ENCODE measurements at places on chromosomes 7 and 10.
A peak's percentile ranks its signal among the peaks of the same experiment; 100 is the strongest.

DNA sequence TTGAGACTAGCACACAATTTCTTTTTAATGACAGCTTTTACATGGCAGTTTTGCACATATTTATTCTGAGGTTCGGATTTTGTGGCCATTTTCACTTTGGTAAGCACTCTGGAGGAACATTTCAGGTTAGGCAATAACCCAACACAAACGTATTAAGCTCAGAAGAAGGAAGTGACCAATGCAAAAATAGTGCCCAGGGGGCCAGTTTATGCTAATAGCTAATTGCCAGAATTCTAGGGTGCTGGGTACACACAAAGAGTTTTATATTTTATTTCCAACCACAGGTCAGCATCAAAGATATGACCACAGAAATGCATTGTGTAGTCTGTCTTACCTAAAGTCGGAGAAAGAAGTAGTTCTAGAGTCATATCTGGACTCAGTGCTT is 8.4 kb upstream of the AGR2 start:
- DNase-seq: no peak

DNA sequence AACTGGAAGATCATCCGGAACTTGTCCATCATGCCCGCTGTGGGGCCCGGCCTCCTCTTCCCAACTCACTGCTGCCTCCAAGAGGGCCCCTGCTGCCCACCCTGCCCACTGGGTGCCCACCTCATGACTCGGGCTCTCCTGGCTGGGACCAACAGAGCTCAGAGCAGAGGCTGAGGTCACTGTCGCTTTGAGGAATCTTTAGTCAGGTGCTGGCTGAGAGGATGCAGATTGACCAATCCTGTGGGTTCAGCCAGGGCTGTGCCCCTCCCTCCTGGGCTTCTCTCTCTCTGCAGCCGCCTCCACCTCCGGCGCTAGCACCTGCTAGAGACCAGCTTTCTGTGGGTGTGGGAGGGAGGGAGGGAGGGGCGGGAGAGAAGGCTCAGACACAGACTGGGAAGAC is at the start of gene CALHM1:
Gene CALHM1, minus strand, starts transcription at position 181 of the 400 bp plus-strand sequence. Its CDS starts 149 bp downstream, at position 32.
- DNase-seq: peak; percentile 3

DNA sequence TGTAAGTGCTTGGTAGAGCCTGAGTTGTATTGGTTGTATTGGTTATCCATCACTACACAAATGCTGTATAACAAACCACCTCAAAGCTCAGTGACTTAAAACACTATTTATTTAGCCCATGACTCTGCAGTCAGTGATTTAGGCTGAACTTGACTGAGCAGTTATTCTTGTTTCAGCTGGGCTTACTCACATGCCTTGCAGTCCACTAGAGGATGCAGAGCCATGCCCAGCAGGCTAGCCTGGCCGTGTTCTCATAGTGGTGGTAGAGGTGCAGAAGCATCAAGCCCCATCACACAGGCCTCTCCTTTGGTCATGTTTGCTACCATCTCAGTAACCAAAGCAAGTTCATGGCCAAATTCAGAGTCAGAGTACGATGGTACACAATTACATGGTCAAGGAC is 43.9 kb downstream of the LUC7L2 start:
- DNase-seq: no peak

DNA sequence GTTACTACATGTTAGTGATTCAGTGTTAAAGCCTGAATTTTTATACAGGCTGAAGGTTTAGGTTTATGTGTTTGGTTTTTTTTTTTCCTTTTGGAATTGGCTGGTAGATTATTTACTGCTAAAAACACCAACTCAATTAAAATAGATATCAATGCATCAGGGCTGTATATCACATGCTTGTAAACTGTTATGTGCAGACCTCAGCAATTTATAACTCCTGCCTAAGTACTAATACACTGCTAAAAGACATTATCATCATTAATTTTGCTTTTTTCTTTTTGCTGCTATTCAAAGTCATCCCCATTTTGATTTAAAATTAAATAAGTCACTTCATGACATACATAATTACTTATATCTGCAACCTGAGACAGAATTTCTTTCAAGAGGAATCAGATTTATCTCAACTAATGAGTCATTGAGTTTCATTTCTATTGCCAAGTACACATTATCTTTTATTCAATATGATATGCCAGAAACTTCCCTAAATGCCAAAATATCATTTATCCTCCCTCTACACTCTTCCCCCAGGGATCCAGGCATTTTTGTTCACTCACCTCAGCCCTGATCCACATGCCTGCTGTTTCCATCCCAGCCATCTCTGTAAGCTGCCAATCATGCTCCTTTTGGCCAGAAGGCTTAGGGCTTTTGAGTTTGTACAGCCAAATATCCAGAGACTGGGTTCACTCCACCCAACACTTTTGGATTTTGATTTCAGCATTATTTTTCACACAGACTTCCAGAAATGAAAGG is 98.5 kb downstream of the POLR1F start:
- DNase-seq: no peak

DNA sequence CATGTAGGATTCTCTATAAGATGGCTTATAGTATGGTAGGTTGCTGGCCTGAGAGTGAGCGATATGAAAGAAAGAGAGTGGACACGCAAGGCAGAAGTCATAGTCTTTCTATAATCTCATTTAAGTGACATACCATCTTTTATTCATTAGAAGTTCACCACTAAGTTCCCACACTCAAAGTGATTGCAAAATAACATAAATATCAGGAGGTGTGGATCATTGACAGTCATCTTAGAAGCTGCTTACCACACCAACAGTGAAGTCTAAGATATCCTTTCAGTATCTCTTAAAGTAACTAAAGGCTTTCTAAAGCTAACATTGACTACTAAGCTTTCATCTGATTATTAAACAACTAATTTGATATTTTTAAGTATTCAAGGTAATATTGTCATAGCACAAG is 36.9 kb upstream of the GNAI1 start:
- DNase-seq: no peak

- DNase-seq: no peak
Measured at GRCh38 chr7:151851145-151851751, 25.7 kb downstream of the PRKAG2 start.

DNA sequence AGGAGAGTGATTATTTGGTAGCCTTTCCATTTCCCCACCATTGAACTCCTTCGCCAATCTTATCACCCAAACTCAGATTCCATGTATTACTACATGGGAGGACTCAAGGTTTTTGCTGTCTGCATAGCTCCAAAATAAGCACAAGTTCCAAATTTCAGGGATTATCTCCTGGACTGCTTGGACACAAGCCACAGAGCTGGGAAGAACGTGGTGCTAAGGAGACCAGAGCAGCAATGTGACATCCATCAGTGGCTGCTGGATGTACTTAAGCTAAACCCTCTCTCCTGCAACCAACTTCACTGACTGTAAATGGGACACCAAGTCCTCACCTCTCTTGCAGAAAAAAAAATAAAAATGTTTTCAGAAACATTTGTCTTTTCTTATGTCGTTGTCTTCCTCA is 56.3 kb downstream of the NRP1 start:
- no peak for DNase-seq

DNA sequence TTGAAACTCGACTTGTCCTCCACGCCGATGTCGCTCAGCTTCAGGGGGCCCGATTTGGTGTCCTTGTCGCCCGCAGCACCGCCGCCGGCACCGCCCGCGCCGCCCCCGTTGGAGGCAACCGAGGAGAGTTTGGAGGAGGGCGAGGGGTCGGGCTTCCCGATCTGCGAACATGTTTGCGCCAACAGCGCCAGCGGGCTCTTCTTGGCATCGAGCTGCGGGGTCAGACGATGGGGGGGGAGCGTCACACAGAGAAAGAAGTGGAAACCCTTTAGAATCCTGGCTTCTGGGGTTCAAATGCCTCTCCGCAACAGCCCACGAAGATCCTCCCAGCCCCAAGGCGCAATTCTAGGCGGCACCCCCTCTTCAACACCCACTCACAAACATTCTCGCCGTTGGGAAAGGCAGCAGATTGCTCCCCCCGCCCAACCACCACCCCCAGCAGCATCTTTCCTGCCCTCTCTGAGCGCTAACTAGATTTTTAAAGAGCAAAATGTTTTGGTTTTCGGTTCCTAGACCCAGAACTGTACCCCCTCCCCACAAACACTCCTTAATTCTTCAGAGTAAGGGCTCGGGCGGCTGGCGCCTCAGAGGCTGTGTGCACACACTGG is 1.3 kb downstream of the ZNF503 start:
- DNase-seq: peak; percentile 39

GRCh38 chr7:128888756-128889095 is 21.8 kb downstream of the KCP start:
- no peak for DNase-seq

DNA sequence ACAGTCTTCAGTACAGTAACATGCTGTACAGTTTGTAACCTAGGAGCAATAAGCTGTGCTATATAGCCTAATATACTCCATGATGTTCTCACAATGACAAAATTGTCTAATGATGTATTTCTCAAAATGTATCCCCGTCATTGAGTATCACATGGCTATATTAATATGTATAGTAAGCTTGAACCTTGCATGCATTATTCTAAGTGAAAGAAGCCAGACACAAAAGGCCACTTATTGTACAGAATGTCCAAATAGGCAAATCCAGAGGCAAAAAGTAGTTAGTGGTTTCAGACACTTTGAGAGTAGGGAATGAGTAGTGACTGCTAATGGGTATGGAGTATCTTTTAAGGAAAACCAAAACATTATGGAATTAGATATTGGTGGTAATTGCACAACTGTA is 545.1 kb downstream of the ATRNL1 start:
- DNase-seq: no peak

DNA sequence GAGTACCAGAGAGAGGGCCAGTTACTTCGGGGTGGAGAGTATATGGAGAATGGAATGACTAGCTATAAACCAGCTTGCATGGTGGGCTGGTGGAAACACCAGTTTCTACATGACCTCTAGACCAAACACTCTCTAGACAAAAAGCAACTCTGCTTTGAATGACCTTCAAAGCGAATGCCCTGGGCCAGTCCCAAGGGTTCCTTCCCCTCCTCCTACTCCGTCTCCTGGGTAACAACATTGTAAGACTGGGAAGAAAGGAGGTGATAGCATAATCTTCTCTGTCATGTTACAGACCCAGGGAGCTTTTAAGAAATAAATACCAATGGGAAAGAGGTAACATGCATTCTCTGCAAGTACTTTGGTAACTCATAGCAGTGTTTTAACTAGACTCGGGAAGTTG is 7.4 kb downstream of the HK1 start:
- no peak for DNase-seq

- no peak for DNase-seq
Measured at GRCh38 chr7:104906032-104906431, 108.0 kb upstream of the KMT2E start.

GRCh38 chr7:91503934-91504555 is 239.8 kb downstream of the FZD1 start:
- DNase-seq: no peak

GRCh38 chr7:111229916-111230315 is 139.0 kb downstream of the LRRN3 start:
- DNase-seq: no peak

DNA sequence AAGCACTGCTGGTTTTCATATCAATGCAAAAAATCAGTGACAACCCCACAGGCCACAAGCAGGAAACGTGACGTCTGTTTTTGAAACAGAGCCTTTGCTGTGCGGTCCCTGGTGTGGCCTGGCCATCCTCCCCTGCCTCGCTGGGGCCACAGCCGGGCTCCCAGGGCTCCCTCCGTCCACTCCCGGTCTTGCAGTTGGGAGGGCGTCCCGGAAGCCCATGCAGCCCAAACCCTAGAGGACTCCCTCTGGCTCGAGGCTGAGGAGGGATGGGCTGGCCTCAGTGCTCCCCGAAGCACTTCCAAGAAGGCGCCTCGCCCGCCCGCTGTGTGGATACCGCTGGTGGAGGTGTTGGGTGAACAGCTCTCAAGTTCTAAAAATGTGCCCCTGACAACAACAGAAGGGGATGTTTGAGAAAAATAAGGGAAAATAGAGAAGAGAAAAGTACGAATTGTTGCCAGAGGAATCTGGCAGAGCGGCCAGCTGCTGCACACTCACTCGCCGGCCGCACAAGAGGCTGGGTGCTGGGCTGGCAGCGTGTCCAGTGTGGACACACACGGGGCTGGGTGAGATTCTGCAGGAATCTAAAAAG is 73.5 kb downstream of the ZRANB1 start:
- DNase-seq: no peak

DNA sequence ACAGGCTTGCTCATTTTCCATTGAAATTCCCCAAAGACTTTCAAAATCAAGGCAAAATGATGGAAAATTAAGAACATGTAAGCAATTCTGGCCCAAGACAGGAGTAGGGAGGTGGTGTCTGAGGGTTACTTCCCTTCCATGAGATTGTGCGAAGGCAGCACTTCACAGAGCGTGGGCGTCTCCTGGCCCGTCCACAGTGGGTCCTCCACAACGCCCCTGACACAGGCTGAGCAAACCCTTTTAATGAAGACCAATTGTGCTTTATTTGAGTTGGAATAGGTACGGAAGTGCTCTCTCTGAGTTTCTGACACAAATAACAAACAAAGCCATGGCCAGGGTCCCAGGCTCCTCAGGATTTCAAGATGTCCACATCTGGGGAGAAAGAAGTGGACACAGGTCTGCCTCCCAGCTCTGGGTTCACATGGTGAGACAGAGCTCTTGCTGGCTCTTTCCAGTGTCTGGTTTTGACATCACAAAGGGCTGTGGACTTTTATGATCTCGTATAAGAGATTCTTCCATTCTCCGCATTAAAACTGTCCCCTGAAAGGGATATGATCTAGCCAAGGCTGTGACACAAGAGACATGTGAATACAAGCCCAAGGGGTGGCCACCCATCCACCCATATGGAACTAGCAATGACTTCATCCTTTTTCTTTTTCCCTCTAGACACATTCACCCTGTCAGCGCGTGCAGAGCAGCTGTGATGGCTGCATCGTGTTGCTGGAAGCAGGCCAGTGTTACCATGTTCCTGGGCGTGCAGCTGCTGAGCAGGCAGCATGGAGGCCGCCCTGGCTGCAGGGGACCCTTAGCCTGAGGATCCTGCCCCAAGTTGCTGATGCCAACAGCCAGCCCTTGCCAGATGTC is 145.6 kb downstream of the ADAM12 start:
- DNase-seq: peak; percentile 28

- DNase-seq: no peak
Measured at GRCh38 chr10:87752566-87752965, 65.5 kb downstream of the ATAD1 start.

DNA sequence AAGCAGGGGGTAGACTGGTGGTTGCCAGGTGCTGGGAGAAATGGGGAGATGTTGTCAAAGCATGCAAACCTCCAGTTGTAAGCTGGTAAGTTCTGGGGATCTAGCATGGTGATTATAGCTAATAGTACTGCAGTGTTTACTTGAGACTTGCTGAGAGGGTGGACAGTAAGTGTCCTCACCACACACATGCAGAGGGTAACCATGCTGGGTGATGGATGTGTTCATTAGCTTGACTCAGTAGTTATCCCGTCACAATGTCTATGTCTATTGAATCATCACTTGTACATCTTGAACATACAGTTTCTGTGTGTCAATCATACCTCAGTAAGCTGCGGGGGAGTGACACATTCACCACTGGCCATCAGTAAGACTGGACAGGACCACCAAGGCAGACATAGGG is 42.1 kb downstream of the GSDME start:
- no peak for DNase-seq

All from NCI-H774 (cell line).